Epithelial cell of alveolus of lung (primary cell): ENCODE measurements at places on chromosomes 5 and 9. TPM values are rescaled to one million over a fixed set of nuclear protein-coding genes. Genes with fewer than 3 reads are reported as not detected.

The OBP2B gene
- not detected in 2 replicates for total RNA-seq

The PGM5 gene
- 0.39 and 1.4 TPM in 2 replicates for total RNA-seq

The PTPRD gene
- 4.8 and 65.2 TPM in 2 replicates for total RNA-seq

The DDX4 gene
- total RNA-seq, result not detected in 2 replicates

The WDR38 gene
- not detected in 2 replicates for total RNA-seq

The IFNA2 gene
- not detected in 2 replicates for total RNA-seq

The IFNA7 gene
- not detected in 2 replicates for total RNA-seq

The MRPS30 gene
- 67.0 and 77.4 TPM in 2 replicates for total RNA-seq

The RNF180 gene
- total RNA-seq, result 0.80 and 2.6 TPM in 2 replicates

The MSMP gene
- not detected in 2 replicates for total RNA-seq

The BRINP1 gene
- 0.48 TPM in 1 of 2 replicates, not detected in the other for total RNA-seq

The ENHO gene
- not detected in 2 replicates for total RNA-seq

The OR1J2 gene
- not detected in 2 replicates for total RNA-seq

The TAF1L gene
- under 0.01 TPM in 1 of 2 replicates, not detected in the other for total RNA-seq

The SLC34A3 gene
- not detected in 2 replicates for total RNA-seq

The OXCT1 gene
- 9.2 and 19.3 TPM in 2 replicates for total RNA-seq

The CERCAM gene
- 99.9 and 144 TPM in 2 replicates for total RNA-seq

The GRM6 gene
- not detected in 2 replicates for total RNA-seq

The ORM1 gene
- total RNA-seq, result 0.24 TPM in 1 of 2 replicates, not detected in the other

The HARS2 gene
- total RNA-seq, result 23.9 and 25.6 TPM in 2 replicates

The PITX1 gene
- 3.0 and 3.2 TPM in 2 replicates for total RNA-seq

The SPINK5 gene
- not detected in 2 replicates for total RNA-seq

The PAEP gene
- 0.65 TPM in 1 of 2 replicates, not detected in the other for total RNA-seq

The SNX30 gene
- total RNA-seq, result 13.2 and 15.9 TPM in 2 replicates

The FAM221B gene
- total RNA-seq, result not detected in 2 replicates

The LCN1 gene
- total RNA-seq, result not detected in 2 replicates

The CARTPT gene
- not detected in 2 replicates for total RNA-seq

The CCT5 gene
- total RNA-seq, result 193 and 399 TPM in 2 replicates

The LARP1 gene
- 69.2 and 69.3 TPM in 2 replicates for total RNA-seq

The ACOT12 gene
- total RNA-seq, result not detected in 2 replicates

The SLIT3 gene
- 1.4 and 3.4 TPM in 2 replicates for total RNA-seq

The PDE8B gene
- 0.13 and 1.2 TPM in 2 replicates for total RNA-seq

The KIF2A gene
- total RNA-seq, result 30.3 and 40.3 TPM in 2 replicates

The PCDHGB1 gene
- 0.39 and 2.2 TPM in 2 replicates for total RNA-seq

The ZNF169 gene
- total RNA-seq, result 0.91 and 3.6 TPM in 2 replicates

The SV2C gene
- total RNA-seq, result not detected in 2 replicates

The C5orf46 gene
- total RNA-seq, result 2.3 TPM in 1 of 2 replicates, not detected in the other

The PCDHGC5 gene
- total RNA-seq, result 0.78 and 1.1 TPM in 2 replicates

The PRDM9 gene
- not detected in 2 replicates for total RNA-seq

The PLAC8L1 gene
- not detected in 2 replicates for total RNA-seq

The PCDHB14 gene
- total RNA-seq, result 1.4 TPM in 1 of 2 replicates, not detected in the other

The PLK2 gene
- 133 and 1,244 TPM in 2 replicates for total RNA-seq

The SPATA31E1 gene
- not detected in 2 replicates for total RNA-seq

The PRSS3 gene
- 4.2 and 18.9 TPM in 2 replicates for total RNA-seq

The PCDHGA8 gene
- 0.65 and 1.2 TPM in 2 replicates for total RNA-seq

The ARHGEF37 gene
- 0.16 and 0.78 TPM in 2 replicates for total RNA-seq

The EQTN gene
- total RNA-seq, result not detected in 2 replicates

The ARID3C gene
- 0.13 TPM in 1 of 2 replicates, not detected in the other for total RNA-seq

The SUSD3 gene
- 1.8 TPM in 2 replicates for total RNA-seq

The LOX gene
- 123 and 125 TPM in 2 replicates for total RNA-seq
